ENCODE measurements at places on chromosomes 6 and 20. TPM values are rescaled to one million over a fixed set of nuclear protein-coding genes. Genes with fewer than 3 reads are reported as not detected.

Gene RNF182
- 0.86 TPM for total RNA-seq

Gene LPA
- total RNA-seq = not detected

Gene IL17F
- not detected for total RNA-seq

GRCh38 chr6:19477563-19477962 lies 359.6 kb upstream of the ID4 start:
- no peaks in the 10 kb centered on the region for H3K4me1 ChIP-seq
- no peak overlapping the region for H3K4me3 ChIP-seq
- no peaks in the 10 kb centered on the region for H3K27me3 ChIP-seq
- no peak overlapping the region for H3K27ac ChIP-seq

- no peak overlapping the region for H3K27ac ChIP-seq
- H3K36me3 ChIP-seq = no peaks in the 10 kb centered on the region
- H3K27me3 ChIP-seq = no peaks in the 10 kb centered on the region
- peaks cover 50% of the 10 kb centered on the region for H3K4me1 ChIP-seq
- no peak for DNase-seq
Measured at GRCh38 chr6:157038610-157039009, 261.4 kb downstream of the ARID1B start.

- peaks cover 4% of the 10 kb centered on the region for H3K27me3 ChIP-seq
- no peak overlapping the region for H3K4me3 ChIP-seq
- H3K27ac ChIP-seq = no peak overlapping the region
- H3K36me3 ChIP-seq = no peaks in the 10 kb centered on the region
- no peaks in the 10 kb centered on the region for H3K4me1 ChIP-seq
- DNase-seq = no peak
Measured at GRCh38 chr20:61596687-61597330, 344.7 kb downstream of the CDH4 start.

Gene VSTM2L
- total RNA-seq = 0.78 TPM

DNA sequence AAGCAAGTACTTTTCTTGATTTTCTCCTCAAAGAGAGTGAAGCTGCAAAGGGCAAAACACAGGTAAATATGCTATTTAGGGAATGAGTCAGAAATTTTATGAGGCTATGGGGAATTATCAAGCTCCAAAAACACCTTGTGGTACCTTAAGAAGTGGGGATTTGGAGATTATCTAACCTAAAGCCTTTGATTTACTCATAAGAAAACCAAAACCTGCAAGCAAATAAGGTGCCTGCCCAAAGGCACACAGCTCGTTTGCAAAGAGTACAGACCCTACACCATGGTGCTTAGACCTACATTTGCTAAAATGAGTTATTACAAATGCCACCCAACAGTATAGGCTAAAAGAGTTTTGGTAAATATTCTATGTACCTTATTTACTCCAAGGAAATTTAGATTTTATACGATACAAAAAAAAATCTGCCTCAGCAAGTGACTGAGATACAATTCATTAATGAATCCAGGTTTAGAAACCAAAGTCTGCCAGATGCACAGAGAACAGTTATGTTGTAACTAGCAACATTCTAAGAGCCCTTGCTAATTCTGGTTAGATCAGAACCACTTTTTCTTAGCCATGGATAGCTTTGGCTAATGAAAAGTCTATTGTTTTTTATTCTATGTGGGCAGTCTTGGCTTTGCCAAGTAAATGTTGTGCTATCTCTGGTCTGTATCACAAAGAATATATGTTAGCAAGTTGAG lies 101.5 kb downstream of the KHDC1L start:
- DNase-seq = no peak
- no peaks in the 10 kb centered on the region for H3K36me3 ChIP-seq
- no peak overlapping the region for H3K4me3 ChIP-seq
- H3K27me3 ChIP-seq = no peaks in the 10 kb centered on the region
- no peaks in the 10 kb centered on the region for H3K4me1 ChIP-seq

Gene BANF2
- not detected for total RNA-seq
